ENCODE measurements at places on chromosomes 1 and 21.
A peak's percentile ranks its signal among the peaks of the same experiment; 100 is the strongest.

DNA sequence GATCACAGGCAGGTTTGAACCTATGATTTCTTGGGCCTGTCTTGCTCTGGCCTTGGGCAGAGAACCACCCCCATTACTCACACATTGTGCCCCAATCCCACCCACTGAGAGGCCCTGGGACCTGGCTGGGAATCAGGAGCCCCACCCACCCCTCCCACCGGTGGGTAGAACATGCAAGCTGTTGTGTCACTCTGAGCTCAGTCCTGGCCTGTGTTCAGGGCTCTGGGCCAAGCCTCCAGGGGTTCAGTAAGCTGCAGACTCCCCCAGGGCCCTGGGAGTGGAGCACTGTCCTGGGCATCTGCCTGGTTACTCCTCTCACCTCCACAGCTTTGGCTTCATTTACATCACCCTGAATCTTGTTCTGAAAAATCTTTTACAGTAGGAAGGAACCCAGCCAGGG lies 270.5 kb downstream of the RRAGC start:
- no peak for ATAC-seq

- ATAC-seq = no peak
These were observed 91.9 kb upstream of the CTTNBP2NL start for GRCh38 chr1:112304126-112304525.

- ATAC-seq = peak; percentile 74
These were observed 243.0 kb downstream of the SLC45A1 start for GRCh38 chr1:8560611-8561544.

- no peak for ATAC-seq
These were observed 5.5 kb downstream of the SIM2 start for GRCh38 chr21:36704281-36704957.

DNA sequence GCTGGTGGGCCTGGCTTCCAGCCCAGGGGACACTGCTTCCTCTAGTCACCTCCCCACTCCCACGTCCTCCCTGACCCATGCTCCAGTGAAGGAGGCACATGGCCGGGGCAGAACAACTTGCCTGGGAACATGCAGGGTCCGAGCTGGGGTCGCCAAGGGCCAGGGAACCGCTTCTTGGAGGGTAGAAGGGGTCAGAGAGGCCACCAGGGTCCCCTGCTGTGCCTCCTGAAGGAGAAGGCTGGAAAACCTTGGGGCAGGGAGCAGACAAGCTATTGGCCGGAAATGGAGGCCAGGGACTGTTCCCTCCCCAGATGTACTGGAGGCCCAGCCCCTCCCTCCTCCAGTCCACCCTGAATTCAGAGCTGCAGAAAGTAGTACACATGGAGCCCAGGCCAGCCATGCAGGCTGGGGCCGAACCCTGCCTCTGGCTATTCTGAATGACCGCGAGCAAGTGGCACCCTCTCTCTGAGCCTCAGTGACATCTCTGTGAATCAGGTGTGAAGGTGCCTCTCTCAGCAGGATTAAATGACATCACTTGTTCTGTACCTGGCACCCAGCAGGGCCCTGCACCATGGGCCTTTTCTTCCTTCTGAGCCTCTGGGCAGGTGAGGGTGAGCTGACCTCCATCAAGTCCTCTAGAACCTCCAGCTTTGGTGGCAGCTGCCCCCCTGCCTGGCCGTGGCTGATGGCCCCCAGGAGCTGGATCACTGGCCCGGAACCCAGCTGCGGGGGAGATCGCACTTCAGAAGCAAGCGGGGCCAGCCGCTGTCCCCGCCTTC lies 15.7 kb downstream of the SPOCD1 start:
- ATAC-seq = no peak

- ATAC-seq = no peak
These were observed 67.6 kb upstream of the GUCA2B start for GRCh38 chr1:42085596-42085995.

DNA sequence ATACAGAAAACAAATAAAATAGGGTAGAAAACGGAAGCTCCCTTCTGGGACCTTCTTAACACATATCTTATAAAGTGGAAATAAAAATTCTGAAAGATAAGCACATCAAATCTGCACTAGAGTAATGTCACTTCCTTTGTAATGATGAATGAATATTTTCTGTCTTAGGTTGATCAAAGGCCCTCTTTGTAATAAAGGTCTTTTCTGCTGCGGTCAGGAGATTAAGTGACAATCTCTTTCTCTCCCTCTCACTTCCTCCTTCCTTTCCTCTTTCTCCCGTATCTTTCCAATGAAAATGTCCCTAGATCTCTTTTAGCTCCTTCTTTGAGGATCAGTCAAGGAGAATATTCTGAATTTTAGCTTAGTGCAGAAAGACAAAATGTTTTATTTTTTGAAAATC lies 33.8 kb downstream of the TMCO1 start:
- no peak for ATAC-seq

GRCh38 chr1:181179987-181180365 lies 91.5 kb downstream of the IER5 start:
- peak; percentile 45 for ATAC-seq

DNA sequence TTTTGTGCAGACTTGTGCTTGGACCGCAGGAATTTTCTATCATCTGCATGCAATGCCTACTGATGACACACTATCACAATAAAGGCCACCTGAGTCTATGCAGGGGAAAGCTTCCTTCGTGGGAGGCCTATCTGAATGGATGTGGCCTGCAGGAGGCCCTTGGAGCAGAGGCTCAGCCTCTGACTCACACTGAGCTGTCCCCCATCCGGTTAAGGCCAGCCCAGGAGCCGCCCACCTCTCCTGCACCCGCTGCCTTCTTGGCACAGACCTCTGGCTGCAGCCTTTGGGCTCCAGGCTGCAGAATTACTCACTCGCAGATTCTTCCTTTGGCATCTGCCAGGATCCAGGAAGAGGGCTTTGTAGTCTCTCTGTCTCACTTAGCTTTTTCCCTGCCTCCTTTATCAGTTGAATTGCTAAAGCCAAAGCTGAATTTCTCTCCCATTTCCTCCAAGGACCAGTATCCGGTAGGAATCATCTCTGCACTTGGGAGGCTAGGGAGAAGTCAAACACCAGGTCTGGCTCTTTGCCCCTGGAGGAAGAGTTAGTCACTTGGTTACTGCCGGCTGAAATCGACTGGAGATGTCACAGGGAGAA lies 65.1 kb upstream of the JUN start:
- no peak for ATAC-seq
